SK-MEL-5 (cell line): ENCODE measurements at places on chromosomes 1 and 21.

GRCh38 chr1:165795894-165796293, 27.2 kb upstream of the TMCO1 start:
- DNase-seq = no peak

DNA sequence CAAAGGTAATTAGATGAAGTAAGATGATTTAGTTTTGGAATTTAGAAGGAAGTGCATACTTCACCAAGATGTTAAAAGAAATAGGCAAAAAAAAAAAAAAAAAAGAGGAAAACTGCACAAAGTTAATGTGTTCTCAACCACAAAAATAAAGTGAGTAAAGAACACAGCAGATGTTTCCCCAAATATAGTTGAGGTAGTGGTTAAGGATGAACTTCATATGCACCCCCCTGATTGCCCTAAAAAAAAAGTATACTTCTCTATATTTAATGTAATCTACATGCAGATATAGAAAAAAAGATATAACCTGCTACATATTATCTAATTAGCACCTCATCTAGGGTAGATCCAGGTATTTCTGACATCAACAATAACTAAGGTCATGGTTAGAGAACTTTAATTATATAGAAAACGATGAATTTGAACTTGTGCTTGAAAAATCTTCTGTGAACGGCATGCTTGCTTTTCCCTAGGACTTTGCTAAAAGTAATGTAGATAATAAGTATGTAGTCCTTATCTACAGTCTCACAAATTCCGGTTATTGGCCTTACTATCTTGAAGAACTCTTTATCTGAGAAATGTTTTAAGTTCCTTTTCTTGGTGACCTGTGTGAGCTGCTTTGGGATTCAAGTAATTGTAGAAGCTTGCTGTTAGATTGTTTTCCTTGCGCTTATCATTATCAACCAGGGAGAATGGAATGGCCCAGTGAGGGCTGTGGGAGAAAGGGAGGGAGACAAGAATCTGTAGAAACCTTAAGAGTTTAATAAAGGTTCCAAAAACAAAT, 70.1 kb upstream of the LRRC7 start:
- no peak for DNase-seq

GRCh38 chr1:93600663-93601062, 81.0 kb downstream of the BCAR3 start:
- DNase-seq = no peak

- no peak for DNase-seq
Measured at GRCh38 chr1:9297831-9298230, 5.1 kb downstream of the SPSB1 start.

GRCh38 chr21:33959680-33960079, 44.1 kb upstream of the ATP5PO start:
- no peak for DNase-seq

DNA sequence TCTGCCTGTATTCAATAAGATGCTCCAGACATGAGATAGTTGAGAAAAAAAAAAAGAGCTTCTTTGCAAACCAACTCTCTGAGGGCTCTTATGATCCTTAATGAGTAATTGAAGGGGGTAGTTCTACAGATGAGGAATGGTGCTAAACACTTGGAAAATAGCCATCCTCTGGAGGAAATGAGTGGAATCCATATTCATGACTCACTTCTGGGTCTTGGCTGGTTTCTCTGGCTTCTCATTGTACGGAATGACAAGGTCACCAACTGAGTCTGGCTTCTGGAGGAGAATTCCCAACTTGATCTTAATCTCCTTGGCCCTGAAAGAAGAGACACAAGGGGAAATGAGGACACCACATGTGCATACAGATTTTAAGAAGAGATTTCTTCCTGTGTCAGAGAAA, 34.7 kb downstream of the RGS5 start:
- no peak for DNase-seq

GRCh38 chr1:233744779-233745513, 131.0 kb downstream of the KCNK1 start:
- DNase-seq = no peak

GRCh38 chr1:75937034-75937433, 4.8 kb upstream of the ASB17 start:
- DNase-seq = no peak

DNA sequence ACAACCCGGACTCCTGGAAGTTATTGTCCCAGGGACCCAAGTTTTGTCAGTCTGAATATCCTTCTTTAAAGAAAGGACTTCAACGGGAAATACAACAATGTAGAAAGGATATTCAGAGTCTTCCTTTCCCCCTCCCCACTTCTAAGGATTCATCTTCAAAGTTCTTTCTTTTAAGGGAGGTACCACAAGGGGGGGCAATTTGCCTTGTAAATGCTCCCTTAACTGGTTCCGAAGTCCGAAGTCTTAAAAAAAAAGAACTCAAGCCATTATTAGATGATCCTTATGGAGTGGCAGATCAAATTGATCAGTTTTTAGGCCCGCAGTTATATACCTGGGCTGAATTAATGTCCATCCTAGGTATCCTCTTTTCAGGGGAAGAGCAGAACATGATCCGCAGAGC, 47.0 kb downstream of the SERINC2 start:
- DNase-seq = peak; percentile 21

- peak; percentile 2 for DNase-seq
Measured at GRCh38 chr21:28857752-28858151, 134.9 kb downstream of the LTN1 start.

GRCh38 chr1:18482721-18483425, 2.1 kb downstream of the KLHDC7A start:
- no peak for DNase-seq

GRCh38 chr1:198564716-198565115, 24.2 kb upstream of the ATP6V1G3 start:
- DNase-seq = no peak

DNA sequence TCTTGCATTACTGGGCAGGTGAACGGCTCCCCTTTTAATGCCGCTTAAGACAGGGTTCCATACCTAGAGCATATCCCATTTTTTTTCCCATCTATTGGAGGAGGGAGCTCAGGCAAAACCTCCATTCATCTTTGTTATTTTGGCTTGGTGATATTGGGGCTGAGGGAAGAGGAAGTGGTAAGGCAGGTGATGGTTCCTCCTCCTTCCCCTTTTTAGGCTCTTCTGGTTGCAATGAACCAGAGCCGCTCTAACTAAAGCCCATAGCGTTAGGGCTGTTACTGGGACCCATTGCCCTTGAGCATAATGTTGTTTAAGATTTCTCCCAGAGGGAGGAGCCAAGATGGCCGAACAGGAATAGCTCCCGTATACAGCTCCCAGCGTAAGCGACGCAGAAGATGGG, 21.1 kb downstream of the PYHIN1 start:
- no peak for DNase-seq

DNA sequence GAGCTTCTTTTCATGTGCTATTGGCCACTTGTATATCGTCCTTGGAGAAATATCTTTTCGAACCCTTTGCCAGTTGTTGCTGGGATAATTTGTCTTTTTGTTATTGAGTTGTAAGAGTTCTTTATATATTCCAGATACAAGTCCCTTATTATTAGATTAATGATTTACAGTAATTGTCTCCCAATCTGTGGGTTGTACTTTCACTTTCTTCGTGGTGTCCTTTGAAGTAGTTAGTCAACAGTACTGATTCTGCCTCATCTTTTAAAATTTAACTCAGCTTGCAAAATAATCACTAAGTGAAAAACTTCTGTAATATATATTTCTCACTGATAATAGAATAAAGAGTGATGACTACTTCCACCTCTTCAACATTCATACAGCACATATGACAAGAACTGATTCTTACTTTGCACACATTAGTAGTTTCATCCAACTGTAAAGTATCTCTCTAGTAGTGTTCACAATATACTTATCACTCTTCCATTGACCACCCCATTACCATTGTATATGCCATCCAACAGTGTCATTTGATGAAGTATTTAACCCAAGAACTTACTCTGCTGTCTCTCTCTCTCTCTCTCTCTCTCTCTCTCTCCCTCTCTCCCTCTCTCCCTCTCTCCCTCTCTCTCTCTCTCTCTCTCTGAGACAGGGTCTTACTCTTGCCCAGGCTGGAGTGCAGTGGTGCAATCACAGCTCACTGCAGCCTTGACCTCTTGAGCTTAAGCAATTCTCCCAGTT, 104.2 kb upstream of the DMRTA2 start:
- no peak for DNase-seq

DNA sequence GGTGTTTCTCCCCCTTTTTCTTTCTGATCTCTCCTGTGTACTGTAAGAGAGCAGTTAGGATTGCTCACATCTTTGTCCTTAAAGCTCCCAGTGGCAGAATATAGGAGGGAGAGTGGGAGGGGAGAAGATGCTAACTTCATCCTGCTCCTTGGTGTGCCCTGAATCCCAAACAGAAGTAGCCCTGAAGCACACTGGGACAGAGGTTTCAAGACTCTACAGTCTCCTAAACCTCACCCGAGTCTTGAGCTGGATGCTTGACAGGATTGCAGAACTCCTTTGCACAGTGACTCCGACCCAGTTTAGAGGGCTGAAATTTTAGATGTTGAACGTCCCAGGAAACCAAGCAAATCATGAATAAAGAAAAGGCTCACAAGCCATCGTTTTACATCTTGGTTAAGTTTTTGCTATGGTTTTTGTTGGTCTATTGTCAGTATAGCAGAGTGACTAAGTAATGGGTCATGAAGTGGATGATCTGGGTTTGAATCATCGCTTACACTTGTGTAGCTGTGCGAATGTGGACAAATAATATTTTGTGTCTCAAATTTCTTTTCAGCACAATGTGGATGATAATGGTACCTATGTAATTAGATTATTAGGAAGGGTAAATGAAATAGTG, 37.5 kb downstream of the XCL2 start:
- no peak for DNase-seq
